Fibroblast of mammary gland (primary cell): ENCODE measurements at places on chromosomes 12 and 14.

GRCh38 chr14:61950340-61950739 lies 188.1 kb downstream of the SNAPC1 start:
- DNase-seq = no peak

DNA sequence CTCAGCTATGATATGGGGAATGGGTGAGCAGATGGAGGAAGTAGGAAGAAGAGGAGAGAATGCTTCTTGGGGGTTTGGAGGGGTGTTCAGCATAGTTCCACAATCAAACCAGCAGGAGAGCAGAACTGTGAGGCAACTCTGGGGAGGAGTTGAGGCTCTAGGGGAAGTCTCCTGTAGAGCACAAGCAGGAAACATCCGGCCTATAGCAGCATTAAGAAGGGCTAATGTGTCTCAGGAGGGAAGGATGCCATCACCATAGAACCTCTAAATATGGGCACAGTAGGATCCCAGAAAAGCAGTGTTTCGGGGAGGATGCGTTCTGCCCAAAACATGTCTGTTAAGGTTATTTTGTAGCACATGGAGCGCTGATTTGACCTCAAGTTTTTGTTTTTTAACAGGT lies 8.4 kb upstream of the SALL2 start:
- no peak for DNase-seq

DNA sequence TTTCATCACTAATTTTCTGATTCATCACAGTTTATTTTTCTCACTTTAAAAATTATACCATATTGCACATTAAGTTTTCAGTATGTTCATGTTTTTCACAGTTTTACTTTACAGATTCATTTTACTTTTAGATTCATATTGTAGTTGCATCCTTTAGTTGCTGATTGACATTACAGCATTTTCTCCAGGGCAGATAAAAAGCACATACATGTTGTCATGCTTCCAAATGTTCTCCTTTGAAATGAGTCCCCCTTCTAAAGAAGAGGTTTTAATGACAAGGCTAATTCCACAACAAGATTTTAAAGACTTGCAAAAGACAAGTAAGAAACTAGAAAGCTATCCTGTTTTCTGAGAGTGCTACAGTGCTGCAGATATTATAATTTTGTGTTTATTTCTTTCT lies 72.1 kb upstream of the RASSF8 start:
- DNase-seq = no peak

DNA sequence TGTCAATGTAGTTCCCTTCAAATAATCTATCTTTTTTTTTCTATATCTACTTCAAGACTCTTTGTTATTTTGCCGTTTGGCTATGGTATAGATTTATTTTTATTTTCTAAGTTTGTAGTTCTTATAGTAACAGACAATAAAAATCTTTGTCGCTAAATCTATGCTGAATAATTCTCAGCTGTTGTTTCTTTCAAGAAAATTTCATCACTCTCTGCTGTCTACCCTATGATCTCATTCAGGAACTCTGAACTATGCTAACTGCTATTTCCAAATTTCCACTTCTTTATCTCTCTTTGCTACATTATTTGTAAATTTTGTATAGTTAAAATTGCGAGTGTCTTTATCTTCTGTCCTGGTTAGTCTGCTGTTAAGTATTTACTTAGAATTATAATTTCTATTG lies 353.6 kb downstream of the LRFN5 start:
- DNase-seq = peak; percentile 19

- no peak for DNase-seq
These were observed 75.9 kb upstream of the DHRS4 start for GRCh38 chr14:23877538-23878180.

DNA sequence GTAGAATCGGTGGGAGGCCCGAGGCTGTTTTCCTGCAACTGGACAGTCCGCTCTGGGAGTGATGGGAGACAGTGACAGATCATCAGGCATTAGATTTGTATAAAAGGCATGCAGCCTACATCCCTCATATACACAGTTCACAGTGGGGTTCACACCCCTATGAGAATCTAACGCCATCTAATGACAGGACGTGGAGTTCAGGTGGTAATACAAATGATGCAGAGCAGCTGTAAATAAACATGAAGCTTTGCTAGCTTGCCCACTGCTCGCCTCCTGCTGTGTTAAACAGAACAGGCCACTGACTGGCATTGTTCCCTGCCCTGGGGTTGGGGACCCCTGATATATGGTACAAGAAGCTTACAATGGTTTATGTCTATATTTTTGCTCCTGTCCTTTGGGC lies 179.0 kb downstream of the LRFN5 start:
- DNase-seq = peak; percentile 3

DNA sequence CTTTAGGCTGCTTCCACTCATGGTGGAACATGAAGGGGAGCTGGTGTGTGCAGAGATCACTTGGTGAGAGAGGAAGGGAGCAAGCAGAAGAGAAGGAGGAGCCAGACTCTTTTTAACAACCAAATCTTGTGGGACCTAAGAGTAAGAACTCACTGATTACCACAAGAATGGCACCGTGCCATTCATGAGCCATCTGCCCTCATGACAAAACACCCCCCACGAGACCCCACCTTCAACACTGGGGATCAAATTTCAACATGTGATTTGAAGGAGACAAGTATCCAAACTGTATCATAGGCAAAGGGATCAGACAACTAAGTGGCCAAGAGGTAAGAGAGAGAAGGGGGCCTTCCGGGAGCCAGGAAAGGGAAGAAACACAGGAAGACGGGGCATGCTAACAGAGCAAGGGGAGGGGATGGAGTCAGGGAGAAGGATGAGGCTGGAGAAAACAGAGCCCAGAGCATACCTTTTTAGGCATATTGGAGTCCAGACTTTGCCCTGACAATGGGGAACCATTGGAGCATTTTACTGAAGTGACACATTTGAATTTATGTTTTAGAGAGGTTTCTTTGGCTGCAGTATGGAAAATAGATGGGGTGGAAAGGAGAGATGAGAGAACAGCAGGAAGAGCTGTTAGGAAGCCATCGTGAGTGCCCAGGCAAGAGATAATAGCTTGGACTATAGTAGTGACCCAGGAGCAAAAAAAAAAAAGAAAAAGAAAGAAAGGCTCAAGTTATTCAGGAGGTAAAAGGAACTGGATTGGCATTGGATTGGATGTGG lies 204.4 kb upstream of the NUDT4 start:
- peak; percentile 97 for DNase-seq

DNA sequence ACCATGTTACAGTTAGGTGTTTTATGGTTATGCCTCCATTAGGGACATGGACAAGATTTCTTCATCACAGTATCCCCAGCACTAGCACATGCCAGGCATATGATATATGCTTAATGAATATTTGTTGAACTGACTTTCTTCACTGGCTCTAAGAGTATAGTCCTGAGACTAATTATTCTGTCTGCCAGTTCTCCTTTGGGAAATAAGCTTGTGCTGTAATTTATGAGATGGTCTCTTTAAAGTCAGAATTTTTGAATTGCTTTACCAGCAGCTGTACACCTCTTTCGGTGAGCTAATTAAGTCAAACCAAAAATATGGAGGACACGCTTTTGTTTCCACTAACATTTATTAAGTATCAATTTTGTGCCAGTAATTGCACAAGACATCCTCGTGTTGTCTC lies 4.8 kb upstream of the KRT72 start:
- no peak for DNase-seq

DNA sequence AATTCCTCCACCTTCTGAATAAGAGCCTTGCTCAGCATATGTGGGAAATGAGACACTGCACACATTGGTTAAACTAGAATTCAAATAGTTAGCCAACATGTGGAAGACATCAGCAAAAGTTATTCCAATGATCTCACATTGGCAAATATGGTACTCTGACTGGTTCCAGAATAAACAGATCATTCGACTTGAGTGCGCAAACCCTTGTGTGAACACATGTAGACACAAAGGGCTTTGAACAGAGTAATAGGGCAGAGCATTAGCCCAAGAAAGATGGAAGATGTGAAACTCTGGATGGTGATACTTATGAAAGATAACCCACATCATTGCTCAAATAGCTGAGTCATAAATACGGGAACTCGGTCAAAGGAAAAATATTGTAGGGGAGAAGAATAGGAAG lies 1133.4 kb upstream of the SEL1L start:
- peak; percentile 75 for DNase-seq

DNA sequence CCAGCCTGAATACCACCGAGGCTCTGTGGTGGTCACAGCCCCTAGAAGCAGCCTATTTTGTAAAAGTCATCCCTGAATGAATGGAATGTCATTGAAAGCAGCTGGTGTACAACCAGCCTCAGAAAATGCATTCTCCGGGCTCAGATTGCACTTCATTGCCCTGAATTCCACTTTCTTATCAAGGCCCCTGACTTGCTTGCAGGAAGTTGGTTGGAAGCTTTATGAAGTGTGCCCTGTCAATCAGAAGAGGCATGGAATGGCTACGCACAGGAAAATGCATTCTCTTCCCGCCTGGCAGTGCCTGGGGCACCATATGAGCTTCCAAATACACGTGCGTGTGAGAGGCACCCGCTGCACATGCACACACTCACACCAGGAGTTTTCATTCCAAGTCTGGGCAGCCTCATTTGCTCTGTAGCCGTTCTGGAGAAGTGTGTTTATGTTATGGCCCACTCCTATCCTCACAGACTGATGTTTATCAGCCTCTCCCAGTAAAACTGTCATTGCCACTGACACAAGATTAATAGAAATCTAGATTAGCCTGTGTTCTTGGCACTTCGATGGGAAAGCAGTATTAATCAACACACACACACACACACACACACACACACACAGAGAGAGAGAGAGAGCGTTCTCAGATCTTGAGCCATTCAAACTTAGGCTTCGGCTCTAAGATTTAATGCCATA lies 63.9 kb downstream of the NUAK1 start:
- no peak for DNase-seq

- DNase-seq = peak; percentile 98
These were observed at the start of gene KRT80 for GRCh38 chr12:52191841-52192791. KRT80 (minus strand) TSS chr12:52192014; CDS start chr12:52191902, 112 bp downstream.

- no peak for DNase-seq
These were observed 7.2 kb upstream of the CCDC197 start for GRCh38 chr14:93989939-93990338.

DNA sequence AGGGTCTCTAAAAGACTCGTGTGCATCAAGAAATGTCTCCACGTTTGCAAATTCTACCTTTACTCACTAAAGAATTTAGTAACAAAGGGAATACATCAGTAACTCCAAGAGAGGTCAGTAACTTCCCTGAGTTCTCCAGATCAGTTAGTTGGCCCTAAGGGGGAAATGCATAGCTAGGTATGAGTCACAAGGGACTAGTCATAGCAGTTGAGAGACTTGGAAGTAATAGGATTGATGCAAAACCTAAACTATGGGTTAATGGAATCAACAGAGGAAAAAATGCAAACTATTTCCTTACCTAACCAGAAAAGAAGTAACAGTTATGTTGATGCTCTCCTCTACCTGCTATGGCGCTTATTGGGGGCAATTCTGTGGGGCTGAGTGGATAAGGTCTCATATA lies 148.8 kb upstream of the GARIN6 start:
- peak; percentile 36 for DNase-seq

DNA sequence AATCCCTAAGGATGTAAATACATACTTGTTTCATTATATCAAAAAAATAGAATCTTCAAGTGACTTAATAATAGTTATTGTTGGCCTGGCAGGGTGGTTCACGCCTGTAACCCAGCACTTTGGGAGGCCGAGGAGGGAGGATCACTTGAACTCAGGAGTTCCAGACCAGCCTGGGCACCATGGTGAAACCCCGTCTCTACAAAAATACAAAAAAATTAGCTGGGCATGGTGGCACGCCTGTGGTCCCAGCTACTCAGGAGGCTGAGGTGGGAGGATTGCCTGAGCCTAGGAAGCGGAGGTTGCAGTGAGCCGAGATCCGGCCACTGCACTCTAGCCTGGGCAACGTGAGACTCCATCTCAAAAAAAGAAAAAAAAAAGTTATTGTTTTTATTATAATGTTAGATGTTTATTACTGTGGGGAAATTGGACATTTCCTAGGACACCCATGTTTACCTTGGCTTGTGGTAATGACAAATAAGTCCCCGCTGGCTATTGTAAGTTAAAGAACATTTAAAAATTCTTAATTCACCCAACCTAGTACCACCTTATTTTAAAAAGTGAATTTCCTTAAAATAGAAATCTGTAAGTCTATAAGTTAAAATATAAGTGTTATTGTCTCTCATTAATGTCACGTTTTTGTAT lies 1.8 kb downstream of the USP15 start:
- no peak for DNase-seq

DNA sequence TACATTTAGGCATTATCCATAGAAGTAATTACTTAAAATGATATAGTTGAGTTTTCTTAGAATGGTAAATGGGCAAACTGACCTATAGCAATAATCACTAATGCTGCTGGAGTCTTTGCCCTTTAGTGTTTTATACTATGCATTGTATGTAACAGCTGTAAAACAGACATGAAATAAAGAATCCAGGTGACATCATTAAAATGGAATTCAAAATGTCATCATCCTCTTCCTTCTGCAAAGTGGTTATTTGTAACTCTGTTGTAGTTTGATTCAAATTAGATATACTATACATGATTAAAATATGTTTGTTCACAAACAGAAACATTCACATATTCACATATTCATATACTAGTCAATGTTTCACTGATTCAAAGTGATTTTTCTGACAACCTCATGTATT lies 598.8 kb downstream of the SLC16A7 start:
- DNase-seq = peak; percentile 42

- DNase-seq = peak; percentile 27
These were observed 991 bp upstream of the RCOR1 start for GRCh38 chr14:102591372-102591943.

DNA sequence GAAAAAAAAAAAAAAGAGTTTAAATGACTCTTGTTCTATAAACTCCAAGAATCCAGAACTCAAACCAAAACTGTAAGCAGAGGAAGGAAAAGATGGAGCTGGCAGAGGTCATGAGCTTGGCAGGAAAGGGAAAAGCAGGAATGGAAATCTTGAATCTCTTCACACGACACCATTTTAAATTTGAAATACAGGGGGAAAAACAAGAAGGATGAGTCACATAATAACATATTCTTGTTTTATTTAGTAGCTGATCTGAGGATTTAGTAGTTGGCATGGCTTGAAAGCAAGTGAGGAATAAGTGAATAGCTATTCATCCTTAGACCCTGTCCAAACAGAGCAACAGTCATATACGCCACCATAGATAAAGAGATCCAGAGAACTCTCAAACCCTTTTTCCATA lies 35.0 kb downstream of the EPS8 start:
- peak; percentile 69 for DNase-seq

DNA sequence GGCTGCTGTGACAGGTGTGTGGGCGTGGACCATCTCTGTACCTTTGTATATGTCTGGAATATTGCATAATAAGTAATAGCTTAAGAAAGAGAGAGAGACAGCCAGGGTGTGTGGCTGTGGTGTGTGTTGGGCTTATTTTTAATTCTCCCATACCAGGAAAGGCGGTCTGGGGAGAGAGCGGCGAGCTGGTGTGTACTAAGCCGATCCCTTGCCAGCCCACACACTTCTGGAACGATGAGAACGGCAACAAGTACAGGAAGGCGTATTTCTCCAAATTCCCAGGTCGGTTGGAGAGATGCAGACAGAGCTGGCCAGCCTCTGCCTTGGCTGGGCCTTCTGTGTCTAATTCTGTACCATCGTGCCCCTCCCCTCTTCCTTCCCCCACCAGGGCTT lies 63.9 kb downstream of the AACS start:
- DNase-seq = no peak
